ENCODE measurements at places on chromosomes 6 and 20.

GRCh38 chr6:37279366-37280134, 21.6 kb upstream of the TMEM217 start:
- no peak for DNase-seq

GRCh38 chr6:11791354-11792107, 12.9 kb upstream of the ADTRP start:
- DNase-seq, result no peak

- DNase-seq, result no peak
Measured at GRCh38 chr20:7090001-7090400, 322.5 kb downstream of the BMP2 start.

DNA sequence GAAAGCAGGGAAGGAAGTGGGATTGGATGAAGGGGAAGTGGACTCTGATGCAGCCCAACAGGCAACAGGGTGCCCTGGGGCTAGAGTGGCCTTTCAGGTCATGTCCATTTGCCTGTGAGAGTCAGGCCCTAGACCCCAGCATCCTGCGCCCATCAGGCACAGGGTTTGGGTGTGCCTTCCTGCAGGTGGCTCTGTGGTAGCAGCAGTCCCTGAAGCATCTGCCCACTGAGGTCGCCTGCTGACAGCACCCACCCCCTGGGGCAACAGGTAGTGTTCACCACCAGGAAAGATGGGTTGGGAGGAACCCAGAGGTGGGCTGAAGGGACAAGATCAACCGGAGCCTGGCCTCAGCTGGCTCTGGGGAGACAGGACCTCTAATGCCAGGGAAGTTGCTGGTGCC, 3.6 kb downstream of the PACSIN1 start:
- DNase-seq, result no peak

- no peak for DNase-seq
Measured at GRCh38 chr20:32888636-32889035, 29.9 kb downstream of the EFCAB8 start.

DNA sequence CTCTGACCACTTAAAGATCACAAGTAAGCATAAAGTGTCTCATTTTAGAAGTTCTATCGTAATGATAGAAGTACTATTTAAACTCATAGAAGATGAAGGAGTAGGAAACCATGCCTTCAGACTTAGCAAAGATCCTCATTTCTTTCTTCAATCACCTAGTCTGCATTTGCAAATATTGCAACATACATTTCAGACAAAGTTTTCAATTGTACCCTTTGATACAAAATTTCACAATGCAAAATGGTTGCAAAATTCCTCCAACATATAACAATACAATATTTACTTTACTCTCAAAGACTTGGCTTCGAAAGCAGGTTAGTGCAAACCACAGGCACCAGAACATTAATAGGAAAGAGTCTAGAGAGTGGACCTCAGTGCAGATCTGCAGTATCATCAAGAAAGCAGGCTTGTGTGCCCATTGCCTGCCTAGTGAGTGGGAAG, 16.1 kb upstream of the ROS1 start:
- DNase-seq, result no peak

GRCh38 chr20:10297223-10297622, 78.6 kb downstream of the SNAP25 start:
- no peak for DNase-seq

- no peak for DNase-seq
Measured at GRCh38 chr6:167691533-167692312, 135.0 kb upstream of the AFDN start.

DNA sequence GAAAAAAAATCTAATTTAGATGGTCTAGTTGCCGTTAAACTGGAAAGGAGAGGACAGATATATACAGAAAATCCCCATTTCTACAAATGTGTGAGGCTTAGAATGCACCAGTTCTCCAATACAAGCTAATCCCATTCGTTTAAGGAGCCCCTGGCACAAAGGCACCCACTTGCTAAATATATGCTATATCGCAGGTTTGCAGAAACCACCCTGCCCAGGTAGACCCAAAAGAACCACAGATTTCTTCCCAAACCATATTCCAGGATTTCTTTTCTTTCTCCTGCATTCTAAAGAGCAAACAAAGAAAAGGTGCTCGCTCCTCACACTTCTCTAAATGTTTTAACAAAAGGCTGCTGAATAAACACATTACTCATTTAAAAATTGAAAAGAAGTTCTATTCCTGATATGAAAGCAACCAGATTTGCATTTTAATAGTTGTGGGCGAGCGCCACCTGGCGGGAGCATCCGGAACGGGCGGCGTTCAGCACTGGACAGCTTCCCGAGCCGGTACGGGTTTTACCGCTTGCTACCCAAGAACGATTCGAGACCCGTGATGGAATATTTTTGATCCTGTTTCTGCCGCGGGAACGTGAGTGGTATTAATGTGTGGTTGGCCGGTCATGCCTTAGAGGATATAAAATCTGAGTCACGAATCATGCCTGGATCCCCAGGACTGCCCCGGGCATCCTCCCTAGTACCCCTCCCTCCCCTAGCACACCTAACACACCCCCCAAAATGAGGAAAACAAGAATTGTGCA, 2.1 kb downstream of the PTPRT start:
- peak; percentile 38 for DNase-seq

DNA sequence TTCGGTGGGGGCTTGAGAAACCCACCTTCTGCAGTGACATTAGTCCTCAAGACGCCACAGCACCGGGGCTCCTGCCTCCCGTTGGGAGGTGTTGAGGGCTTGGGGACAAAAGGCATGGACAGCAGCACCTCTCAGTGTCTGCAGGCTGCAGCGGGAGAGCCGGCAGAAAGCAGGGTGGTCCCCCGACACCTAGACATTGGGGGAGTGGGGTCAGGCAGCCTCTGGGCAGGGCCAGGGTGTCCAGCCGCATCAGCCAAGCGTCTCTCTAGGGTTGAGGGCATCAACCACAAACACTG, 264.7 kb downstream of the TAF4 start:
- no peak for DNase-seq

DNA sequence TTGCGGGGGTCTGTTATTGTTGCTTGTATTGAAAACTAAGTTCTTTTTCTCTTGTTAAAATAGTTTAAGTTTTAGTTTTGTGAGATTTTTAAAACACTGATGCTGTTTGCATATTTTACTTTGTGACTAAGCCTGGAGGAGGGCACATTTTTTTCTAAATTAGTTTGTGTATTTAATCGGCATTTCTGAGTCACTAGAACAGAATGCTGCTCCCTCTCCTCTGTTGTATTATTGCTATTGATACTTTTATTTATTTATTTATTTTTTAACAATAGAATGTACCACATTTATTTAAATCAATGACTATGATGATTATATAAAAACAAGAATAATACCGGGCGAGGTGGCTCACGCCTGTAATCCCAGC, 5.1 kb upstream of the FAM50B start:
- no peak for DNase-seq

GRCh38 chr20:52731093-52731492, 241.1 kb upstream of the TSHZ2 start:
- DNase-seq, result no peak

- DNase-seq, result no peak
Measured at GRCh38 chr20:63084563-63084927, 77.8 kb upstream of the BHLHE23 start.

GRCh38 chr6:20998748-20999448, 464.6 kb downstream of the CDKAL1 start:
- DNase-seq, result no peak

DNA sequence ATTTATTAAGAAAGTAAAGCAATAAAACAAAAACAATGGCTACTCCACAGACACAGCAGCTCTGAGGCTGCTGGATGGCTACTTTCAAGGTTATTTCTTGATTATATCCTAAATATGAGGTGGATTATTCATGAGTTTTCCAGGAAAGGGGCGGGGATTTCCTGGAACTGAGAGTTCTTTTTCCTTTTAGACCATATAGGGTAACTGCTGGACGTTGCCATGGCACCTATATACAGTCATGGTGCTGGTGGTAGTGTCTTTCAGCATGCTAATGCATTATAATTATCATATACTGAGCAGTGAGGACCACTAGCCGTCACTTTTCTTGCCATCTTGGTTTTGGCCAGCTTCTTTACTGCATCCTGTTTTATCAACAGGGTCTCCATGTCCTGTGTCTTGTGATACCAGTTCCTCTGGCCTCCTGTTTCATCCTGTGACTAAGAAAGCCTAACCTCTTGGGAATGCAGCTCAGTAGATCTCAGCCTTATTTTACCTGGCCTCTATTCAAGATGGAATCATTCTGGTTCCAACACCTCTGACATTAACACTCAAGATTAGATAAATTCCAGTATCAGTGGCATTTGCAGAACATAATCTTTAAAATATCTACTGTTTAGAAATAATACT, 32.3 kb upstream of the TRDN start:
- DNase-seq, result no peak

- peak; percentile 37 for DNase-seq
Measured at GRCh38 chr6:37170273-37171200, 585 bp downstream of the PIM1 start.

DNA sequence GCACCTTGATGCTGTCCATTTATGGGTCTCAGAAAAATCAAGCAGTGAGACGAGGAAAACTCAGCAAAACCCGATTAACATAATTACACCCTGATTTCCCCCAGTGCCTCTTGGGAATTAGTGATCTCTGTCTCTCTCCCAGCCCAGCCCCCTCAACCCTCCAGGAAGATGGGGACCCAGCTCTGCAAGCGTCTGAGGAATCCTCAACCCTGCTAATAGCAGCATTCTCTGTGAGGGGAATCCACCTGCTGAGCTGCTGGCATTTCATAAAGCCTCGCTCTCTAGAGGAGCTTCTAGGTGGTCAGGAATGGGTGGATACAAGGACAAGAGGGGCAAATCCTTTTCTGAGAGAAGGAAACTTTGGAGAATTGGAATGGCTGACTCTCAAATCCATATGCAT, 13.9 kb downstream of the NR2E1 start:
- DNase-seq, result no peak

All from substantia nigra (tissue), 51 donors.